ENCODE measurements at places on chromosomes 1 and 21.

DNA sequence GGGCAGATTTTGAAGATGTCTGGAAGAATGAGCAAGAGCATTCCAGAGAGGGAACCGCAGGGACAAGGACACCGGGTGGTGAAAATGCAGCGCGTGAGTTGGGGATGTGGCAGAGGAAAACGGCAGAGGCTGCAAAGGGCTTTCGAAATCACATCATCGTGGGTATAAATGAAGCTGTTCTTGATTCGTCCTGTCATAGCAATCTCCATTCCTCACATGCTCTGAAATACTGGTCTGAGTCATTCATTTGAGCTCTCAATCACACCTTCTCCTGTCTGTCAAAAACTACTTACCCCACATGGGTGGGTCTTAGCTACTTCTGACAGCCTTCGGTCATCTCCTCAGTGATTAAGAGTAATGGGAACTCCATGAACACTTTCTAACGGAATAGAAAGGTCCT lies 81.5 kb downstream of the ERG start:
- DNase-seq, result no peak

- no peak for DNase-seq
Observed at GRCh38 chr1:230080822-230081221, 13.8 kb downstream of the GALNT2 start.

DNA sequence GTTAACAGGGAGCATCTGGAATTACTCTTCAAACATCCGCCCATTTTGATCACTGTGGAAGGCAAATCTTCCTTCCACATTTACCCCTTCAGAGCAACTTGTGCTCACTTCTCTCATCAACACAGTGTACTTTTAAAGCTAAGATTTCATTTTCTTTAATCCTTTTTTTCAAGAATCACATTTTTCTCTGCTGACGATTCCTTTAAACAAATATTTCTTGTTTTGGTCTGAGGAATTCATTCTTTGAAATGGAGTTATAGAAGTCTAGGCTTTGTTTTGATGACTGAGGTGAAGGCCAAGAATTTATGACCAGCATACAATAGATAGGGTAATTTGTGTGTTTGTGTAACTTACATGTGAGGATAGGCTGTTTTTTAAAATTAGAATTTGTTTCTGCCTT lies 25.6 kb downstream of the LRRC42 start:
- DNase-seq, result no peak

- no peak for DNase-seq
Observed at GRCh38 chr1:235006816-235007215, 121.8 kb downstream of the TOMM20 start.

GRCh38 chr1:64493831-64494230 lies 23.9 kb downstream of the CACHD1 start:
- no peak for DNase-seq

DNA sequence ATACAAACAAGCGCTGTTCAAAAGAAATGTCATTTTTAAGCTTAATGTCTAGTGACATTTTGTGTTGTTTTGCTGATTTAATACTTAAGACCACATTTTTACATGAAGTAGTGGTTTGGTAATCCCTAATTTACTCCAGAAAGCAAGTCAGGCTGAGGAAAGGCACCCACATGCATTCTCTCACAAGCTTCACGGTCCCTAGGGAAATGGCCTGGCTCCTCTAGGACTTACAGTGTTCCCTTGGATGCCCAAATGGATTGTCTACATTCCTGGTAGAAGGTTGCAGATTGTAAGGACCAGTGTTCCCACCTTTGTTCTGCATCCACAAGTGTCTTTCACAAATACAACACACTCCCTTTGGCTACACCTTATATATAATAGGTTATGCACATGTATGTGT lies 9.5 kb downstream of the GPSM2 start:
- DNase-seq, result no peak

DNA sequence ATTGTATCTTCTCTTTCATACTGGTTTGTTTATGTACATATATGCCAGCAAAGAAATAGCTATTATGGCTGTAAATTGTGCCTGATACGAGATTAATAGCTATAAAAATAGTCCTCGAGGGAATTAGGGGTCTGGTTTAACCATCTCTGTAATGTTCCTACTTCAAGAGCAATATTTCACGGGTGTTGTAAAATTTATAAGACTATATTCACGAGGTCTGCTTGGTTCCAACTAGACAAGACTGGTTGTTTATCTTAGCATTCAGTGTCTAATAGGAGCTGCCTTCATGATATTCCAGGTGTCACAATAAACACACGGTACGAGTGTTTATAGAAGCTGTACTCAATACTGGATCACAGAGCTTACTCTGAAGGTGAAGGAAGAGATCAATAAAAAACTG lies 389.9 kb downstream of the SIPA1L2 start:
- DNase-seq, result no peak

- no peak for DNase-seq
Observed at GRCh38 chr21:42429856-42430255, 26.2 kb downstream of the UBASH3A start.

DNA sequence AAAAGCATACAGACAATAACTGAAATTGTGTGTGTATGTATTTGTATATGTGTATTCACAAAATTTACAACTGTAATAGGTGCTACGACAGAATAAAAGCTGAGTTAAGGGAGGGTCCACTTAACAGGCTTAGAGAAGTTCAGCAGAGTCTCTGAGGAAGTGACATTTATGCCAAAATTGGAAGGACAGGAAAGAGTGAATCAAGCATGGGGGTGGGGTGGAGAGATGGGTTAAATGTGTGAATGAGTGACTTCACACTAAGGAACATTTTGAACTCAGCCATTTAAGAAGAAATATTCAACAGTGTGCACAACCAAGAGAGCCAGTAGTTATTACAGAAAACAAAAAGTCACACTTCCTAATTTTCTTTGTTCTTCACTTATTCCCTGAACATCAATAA lies 53.8 kb upstream of the RGS1 start:
- DNase-seq, result no peak

GRCh38 chr1:59186656-59187055 lies 110.2 kb upstream of the FGGY start:
- DNase-seq, result peak; percentile 65

DNA sequence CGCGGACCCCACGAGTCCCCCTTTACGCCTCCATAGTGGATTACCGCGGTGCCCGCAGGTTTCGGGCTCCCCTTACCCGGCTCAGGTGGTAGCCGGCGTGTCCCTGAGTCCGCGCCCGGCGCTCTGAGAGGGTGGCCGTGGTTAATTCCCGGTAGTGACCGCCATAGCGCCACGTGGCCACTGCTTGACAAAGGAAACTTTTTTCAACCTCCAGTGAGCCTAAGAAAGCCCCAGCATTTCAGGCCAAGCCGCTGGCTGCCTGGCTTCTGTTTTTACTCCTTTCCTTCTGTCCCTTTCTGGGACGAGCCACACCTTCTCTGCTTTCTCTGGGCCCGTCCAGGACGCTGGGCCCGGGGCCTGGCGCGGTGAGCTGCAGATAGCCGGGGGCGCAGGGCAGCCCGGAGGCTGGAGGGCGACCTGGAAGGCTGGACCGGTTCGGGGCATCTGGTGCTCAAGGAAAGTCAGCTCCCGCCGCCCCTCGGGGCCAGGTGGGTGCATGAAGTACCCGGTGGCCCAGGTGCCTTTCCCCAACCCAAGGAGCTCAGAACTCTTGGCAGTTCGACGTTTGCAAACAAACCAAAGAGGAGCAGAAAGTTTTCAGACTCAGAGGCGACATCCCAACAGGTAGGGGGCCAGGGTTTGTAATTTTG lies 540 bp upstream of the C1orf198 start:
- peak; percentile 52 for DNase-seq

DNA sequence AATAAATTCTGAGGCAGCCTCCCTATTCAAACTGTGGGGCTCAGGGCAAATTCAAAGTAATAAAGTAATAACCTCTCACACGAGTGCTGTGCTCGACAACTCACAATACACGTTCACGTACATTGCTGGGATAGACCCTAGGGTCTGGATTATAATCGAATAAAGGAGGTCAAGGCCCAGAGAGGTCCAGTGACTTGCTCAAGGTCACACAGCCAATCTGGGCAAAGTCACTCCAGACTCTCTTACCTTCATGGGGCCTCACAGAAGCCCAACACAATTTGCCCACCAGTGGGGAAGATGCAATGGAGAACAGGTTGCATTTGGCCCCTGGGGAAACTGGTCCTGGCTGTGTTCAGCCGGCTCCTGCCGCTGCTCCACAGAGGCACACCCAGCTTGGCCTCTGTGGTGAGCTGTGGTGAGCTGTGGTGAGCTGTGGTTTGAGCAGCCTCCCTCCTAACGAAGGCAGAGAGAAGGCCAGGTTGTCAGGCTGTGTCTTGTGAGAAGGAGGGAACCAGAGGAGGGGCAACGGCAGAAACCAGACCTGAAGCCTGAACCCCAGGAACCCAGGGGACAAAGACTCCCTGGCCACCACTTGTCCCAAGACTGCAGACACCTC lies 35.1 kb downstream of the NUAK2 start:
- DNase-seq, result peak; percentile 31

- no peak for DNase-seq
Observed at GRCh38 chr1:203518541-203518940, 24.6 kb downstream of the OPTC start.

- no peak for DNase-seq
Observed at GRCh38 chr1:220732621-220733020, 15.5 kb upstream of the MTARC2 start.

DNA sequence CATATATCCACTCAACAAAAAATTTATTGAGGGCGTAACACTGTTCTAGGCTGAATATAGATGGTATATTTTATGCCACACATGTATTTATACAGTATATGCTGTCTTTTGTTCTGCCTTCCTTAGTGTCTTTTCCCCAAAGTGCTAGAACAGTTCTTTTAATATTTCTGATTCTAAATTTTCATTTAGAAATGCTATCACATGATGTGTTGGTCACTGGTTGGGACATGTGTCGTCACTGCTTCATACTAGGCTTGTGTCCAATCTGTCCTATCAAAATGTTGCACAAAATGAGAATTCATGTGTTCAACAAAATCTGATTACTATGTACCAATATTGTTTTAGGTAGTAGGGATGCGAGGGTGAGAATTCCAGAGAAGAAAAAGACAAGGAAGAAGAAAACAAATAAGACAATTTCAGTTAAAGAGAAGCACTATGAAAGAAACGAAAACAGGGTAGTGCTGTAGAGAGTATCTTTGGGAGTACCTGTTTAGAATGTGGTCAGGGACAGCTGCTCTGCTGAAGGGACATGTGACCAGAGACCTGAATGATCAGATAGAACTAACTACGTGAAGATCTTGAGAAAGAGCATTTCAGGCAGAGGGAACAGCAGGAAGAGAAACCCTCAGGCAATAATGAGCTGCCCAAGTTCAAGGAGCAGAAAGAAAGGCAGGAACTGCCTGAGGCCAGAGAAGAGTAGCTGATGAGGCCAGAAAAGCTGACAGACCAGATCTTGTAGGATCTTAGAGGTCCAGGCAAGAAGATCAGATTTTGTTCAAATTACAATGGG lies 1.3 kb downstream of the KMO start:
- DNase-seq, result no peak

DNA sequence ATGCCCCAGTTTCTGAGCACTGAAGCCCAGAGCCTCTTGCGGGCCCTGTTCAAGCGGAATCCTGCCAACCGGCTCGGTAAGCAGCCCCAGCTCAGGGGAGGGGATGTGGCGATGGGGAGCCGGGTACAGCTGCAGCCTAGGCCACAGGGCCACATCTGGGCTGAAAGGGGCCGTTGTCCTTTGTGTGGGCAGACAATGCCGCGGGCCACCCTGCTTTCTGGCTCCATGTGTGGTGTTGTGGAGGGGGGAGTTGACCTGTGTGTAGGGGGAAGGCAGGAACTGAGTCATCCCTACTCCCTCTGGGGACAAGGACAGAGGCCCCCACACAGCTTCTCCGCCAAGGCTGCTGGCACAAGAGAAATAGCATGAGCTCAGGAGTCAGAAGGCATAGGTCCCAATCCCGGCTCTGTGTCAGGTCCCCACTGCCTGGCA lies 26.0 kb downstream of the RPS6KA1 start:
- DNase-seq, result peak; percentile 10

DNA sequence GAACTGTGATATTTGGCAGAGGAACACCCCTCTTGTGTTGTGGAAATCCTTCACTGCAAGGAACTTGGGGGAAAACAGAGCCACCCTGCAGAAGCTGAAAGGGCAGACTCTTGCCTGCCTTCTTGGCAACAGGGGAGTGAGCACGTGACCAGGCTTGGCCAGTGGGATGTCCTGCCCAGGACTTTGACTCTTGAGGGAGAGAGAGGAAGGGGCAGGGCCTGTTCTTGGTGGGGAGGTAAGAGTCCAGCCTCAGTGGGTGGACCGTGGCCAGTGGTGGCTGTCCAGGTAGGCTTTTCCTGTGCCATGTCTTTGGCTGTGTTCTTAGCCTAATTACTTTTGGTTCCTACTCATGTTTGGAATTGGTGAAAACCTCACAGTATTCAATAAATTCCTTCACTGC lies 8.6 kb upstream of the AK2 start:
- DNase-seq, result no peak

GRCh38 chr1:3690282-3691065 lies 38.2 kb downstream of the TP73 start:
- DNase-seq, result no peak

Data from fibroblast of skin of right quadriceps (primary cell).